ENCODE measurements at places on chromosomes 6 and 20.

- no peak for DNase-seq
Observed at GRCh38 chr6:90739339-90739738, 152.5 kb upstream of the MAP3K7 start.

GRCh38 chr6:157631838-157632614 lies 191.0 kb upstream of the SNX9 start:
- DNase-seq: no peak

DNA sequence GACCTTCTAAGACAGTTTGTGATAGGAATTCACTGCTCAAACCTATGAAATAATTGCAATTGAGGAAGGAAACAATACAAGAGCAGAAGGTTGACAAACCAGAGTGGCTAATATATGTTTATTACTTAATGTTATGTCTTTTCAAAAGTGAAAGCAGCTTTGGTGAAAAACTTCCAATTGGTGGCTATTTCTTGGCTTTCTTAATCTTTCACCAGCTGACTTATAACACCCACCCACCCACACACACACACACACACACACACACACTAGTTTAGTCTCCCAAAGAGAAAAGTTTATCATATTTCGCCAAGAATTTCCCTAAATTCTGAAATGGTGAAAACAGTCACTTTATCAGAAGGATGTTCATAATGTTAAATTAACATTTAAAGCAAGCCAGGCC lies 583.5 kb downstream of the EYS start:
- DNase-seq: peak; percentile 16

GRCh38 chr6:96532399-96532798 lies 10.8 kb downstream of the UFL1 start:
- no peak for DNase-seq

DNA sequence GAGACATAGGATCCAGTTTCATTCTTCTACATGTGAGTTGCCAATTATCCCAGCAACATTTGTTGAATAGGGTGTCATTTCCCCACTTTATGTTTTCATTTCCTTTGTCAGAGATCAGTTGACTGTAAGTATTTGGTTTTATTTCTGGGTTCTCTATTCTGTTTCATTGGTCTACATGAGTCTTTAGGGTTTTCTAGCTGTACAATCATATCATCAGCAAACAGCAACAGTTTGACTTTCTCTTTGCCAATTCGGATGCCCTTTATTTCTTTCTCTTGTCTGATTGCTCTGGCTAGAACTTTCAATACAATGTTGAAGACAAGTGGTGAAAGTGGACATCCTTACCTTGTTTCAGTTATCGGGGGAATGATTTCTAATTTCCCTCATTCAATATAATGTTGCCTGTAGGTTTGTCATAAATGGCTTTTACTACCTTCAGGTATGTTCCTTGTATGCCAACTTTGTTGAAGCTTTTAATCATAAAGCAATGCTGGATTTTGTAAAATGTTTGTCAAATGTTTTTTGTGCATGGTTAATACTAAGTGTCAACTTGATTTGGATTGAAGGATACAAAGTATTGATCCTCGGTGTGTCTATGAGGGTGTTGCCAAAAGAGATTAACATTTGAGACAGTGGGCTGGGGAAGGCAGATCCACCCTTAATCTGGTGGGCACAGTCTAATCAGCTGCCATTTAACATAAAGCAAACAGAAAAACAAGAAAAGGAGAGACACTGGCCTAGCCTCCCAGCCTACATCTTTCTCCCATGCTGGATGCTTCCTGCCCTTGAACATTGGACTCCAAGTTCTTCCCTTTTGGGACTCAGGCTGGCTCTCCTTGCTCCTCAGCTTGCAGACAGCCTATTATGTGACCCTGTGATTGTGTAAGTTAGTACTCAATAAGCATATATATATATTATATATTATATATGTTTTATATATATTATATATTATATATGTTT lies 23.3 kb downstream of the MICA start:
- DNase-seq: no peak

DNA sequence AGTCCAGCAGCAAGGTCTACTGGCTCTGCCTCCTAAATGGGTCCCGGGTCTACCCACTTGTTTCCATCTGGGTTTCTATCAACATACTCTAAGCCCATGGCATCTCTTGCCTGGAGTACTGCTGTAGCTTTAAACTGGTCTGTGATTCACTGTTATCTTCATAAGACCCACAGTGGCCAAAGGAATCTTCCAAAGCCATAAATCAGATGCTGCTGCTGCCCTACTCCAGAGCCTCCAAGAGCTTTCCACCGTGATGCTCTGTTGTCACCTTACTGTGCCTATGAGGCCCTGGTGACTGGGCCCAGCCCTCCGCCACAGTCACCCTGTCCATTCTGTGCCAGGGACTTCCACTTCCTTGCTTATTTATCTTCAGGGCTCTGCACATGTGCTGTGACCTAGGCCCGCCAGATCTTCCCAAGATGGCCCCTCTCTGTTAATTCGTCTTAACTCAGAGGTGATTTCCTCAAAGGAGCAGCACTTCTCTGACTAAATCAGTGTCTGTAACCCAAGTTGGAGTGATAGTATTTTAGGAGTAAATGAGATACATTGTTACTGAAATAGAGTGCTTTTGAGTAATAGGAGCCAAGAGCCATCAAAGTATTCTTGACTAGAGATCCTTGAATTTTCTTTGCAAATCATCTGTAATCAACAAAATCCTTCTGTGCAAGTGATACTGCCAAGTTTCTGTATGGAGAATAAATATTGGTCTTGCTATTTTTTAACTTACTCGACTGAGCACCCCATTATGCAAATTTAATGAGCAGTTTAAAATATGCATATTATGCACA lies 102.5 kb downstream of the PPP1R14C start:
- DNase-seq: no peak

DNA sequence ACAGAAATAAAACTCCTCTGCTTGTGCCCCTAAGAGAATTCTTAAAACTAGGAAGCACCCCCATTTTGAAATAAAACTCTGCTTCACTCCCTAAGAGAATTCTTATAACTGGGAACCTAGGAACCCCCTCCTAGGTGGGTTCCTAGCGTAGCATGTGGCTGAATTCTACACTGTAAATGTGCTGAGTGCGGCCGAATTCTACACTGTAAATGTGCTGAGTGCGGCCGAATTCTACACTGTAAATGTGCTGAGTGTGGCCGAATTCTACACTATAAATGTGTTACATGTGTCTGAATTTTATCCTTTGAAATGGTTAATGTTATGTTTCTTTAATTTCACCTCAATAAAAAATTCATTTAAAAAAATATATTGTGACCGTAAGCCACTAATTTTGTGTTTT lies 79.3 kb downstream of the PSMB1 start:
- DNase-seq: no peak

GRCh38 chr20:53574819-53575218 lies 18.8 kb downstream of the ZNF217 start:
- DNase-seq: no peak

GRCh38 chr20:54065601-54066038 lies 4.8 kb downstream of the BCAS1 start:
- no peak for DNase-seq

DNA sequence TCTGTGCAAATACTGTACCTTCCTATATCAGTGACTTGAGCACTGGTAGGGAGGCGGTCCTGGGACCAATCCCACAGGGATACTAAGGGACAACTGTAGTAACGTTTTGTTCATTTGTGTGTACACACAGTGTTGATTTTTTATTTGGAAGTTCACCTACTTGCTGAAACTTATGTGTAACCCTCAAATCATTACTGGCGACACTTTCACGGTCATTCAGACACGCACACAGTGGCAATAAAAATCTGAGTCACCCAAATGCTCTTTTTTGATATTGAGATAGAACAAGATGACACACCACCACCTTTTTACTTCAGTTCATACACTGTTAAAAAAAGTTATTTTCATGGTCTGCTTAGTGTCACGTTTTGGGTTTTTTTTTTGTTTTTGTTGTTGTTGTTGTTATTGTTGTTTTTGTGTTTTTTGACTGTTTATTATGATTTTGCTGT lies 79.8 kb downstream of the QKI start:
- DNase-seq: no peak

Data from AG04450 (cell line).